ENCODE measurements at places on chromosomes 12 and 14.

DNA sequence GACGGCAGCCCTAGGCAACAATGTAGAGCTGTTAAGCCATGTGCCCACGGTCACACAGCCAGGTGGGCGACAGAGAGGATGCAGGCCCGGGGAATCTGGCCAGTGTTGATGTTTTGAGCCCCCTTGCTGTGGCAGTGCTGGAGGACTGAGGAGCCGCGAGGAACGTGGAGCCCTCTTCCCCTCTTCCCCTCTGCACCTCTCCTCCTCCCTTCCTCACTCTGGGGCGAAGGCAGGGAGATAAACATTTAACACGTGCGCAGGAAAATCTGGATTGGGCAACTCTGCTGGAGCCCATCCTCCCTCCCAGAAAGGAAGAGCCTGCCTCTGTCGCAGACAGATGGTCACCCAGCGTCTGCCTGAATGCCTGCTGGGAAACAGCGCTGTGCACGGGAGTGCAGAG is 376.8 kb downstream of the FUT8 start:
- no peak for DNase-seq

- DNase-seq, result no peak
Observed at GRCh38 chr12:65916991-65917695, 92.9 kb downstream of the HMGA2 start.

- DNase-seq, result no peak
Observed at GRCh38 chr12:64621257-64621942, 11.1 kb downstream of the RASSF3 start.

DNA sequence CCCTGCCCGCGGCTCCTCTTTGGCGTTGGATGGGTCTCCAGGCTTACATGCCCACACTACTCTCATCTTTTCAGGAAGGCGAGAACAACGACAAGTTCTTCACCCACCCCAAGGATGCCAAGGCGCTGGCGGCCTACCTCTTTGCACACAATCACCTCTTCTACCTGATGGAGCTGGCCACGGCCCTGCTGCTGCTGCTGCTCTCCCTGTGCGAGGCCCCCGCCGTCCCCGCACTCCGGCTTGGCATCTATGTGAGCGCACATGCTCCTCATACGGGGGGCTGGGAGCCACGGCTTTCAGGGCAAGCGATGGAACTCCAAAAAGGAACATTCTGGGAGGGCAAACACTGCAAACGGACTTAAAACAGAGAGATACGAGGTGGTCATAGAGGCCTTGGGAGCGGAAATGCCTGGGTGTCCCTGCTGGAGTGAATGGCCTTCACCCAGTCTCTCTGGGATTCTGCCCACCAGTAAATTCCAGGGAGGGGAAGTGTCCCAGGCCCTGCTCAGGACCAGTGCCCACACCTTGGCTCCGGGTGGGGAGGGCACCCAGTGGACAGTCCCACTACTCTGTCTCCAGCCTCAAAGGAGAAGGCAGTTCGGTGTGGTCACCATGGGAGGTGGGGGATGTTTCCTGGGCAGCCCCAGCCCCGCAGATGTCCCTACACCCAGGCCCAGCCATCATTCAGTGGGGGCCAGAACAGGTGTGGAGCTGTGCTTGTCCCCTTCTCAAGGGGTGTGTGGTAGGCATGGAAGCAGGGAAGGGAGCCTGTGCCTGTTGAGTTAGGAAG is 45.0 kb downstream of the TPCN1 start:
- DNase-seq, result no peak

- DNase-seq, result no peak
Observed at GRCh38 chr14:31837031-31837430, 240.1 kb upstream of the ARHGAP5 start.

DNA sequence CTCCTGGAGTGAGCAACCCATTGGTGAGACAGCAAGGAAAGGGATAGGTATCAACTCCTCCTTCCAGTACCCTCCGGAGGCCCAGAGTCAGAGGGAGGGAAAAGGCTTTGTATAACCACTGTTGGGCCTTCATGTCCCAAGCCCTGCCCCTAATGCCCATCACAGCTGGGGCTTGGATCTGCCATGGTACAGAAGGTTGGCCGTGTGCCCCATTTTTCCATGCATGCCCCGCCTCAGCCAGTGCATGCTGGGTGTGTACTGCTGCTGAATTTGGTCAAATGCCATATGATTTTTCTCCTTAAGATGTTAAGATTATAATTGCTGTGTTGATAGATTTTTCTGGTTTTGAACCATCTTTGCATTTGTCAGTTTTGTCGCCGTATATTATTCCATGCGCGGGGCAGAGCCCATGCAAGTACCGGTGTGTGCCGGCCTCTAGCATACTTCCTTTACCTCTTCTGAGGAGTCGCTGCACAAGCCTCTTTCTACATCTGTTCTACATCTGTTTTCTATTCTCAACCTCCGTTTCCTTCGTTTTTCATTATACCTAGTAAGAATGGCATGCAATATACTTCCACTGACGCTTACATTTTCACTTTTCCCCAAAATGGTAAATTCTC is 26.6 kb downstream of the PPP2R5C start:
- no peak for DNase-seq

GRCh38 chr14:67416810-67417209 is 4.8 kb upstream of the PLEK2 start:
- no peak for DNase-seq

All from left ventricle myocardium superior (tissue), 1 donor.